ENCODE measurements at places on chromosomes 11 and 22.

DNA sequence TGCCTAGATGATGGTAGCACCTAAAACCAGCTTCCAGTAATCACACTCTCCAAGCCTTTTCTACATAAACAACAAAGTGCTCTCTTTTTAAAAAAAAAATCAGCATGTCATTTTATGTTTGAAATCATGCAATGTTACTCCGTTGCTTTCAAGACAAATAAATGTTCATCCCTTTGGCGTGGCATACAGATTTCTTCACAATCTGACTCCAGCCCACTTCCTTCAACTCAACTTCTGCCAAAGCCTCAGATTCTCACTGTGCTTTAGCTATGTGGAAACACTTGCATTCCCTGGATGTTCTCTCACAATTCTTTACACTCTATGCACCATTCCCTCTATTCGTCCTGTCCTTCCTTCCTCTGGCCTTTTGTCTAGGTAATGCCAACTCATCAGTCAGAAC, 206.3 kb upstream of the BLID start:
- DNase-seq: no peak

GRCh38 chr11:61880031-61880430, 11.3 kb downstream of the FADS3 start:
- DNase-seq: no peak

DNA sequence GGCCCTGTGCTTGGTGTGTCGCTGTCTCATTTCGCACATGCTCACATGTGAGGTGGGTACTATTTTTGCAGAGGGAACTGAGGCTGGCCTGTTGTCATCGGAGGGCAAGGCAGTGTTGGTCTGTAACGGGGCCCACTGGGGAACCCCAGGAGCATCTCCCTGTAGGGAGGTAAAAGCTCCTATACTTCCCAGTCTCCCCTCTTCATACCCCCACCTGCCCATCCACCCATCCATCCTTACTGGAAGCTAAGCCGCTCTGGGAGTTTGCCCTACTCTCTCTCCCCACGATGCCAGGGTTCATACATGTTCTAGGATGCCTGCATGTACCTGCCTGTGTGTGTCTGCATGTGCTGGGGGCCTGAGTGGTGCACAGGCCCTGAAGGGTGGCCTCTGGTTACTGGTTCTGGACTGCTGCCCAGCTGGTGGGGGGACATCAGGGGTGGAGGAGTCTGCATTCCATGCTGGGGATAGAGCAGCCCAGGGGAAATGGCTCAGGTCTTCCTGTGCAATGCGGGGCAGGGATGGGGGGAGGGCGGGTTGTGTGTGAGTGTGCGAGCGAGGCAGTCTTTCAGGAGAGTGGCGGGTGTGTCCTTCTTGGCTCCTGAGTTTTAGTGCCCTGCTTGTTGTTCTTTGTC, 77.7 kb downstream of the PKNOX2 start:
- DNase-seq: no peak

GRCh38 chr11:122922893-122923292, 40.3 kb downstream of the JHY start:
- DNase-seq: no peak

DNA sequence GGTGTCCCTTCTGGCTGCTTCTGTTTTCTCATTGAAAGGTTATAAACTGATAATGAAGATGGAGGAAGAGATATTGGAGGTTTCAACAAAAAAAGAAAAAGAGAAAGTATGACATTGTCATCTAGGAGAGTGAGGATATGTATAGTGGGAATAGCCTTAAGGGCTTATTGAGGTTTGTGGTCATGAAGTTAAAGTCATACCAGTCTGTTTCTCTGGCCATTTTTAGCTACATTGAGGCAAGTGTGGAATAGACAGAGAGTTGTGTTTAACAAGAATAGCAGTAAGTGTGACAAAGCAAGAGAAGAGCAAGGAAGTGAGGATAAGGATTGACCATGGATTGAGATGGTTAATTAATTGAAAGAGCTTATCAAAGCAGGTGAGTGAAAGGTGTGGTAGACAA, 110.4 kb downstream of the ELP4 start:
- DNase-seq: no peak

DNA sequence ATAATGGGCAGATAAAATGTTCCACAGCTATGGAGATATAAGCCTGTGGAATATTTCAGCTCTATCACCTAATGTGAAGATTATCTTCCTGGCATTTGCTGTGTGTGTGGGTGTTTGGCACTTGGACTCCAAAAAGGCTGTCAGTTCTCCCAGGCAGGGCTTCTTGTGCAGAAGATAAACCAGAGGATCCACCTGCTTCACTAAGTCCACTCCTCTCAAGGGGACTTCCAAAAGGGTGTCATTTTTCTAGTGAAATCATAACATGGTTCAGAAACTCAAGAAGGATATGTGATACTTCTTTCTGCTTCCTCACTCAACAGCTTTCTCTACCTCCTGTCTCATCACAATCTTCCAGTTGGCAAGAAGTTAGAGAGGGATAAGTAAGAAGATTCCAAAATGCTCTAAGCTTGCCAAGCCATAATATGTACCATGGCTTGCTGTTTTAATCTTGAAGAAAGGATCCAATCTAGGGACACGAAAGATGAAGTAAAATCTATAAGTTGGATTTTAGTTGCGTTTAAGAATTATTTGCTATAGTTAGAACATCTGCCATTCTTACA, 206.2 kb upstream of the MTMR2 start:
- no peak for DNase-seq

- no peak for DNase-seq
Measured at GRCh38 chr22:25490896-25491295, 73.6 kb upstream of the GRK3 start.

GRCh38 chr11:123905826-123906225, 3.9 kb downstream of the OR8D4 start:
- DNase-seq: no peak

- DNase-seq: no peak
Measured at GRCh38 chr11:111785886-111786412, 19.8 kb upstream of the PPP2R1B start.

GRCh38 chr11:84425673-84426072, 1139.5 kb upstream of the CCDC90B start:
- no peak for DNase-seq

DNA sequence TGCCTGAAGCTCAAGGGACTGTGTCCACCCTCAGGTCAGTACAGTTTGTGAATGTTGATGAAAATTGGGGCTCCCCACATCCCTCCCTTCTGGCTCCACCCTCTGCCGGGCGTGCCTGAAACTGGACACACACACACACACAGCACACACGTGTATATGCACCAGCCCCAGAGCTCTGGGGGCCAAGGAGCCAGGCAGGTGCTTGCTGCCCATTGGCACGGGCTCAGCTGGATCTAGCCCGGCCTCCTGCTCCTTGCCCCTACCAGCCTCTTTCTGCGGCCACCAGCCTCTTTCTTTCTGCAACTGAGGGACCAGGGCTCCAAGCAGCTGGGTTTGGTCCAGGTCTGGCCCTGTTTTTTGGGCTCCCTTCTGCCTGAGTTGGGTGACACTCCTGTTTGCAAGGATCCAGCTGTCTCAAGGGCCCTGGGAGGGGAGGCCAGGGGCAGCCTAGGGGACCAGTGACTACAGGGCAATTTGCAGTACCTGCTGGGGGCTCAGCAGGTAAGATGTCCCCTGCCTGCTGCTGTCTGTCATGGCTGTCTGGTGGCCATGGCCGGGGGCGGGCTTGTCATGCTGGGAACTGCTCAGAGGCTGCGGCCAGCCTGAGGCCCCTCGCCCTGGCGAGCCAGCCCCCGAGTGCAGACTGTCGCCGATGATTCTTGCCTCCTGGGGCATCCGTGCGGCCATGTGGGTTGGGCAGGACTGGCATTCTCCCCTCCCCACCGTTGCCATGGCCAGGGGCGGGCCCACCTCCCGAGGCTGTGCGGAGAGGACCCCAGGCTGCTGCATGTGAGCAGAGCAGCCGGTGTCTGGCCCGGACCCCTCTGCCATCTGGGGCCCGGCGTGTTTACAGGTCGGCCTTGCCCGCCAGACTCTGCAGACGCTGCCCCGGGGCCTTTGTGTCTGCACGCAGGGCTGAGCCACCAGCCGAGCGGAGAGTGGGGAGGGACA, 51.5 kb upstream of the PPARA start:
- no peak for DNase-seq

- no peak for DNase-seq
Measured at GRCh38 chr11:77497368-77497767, 23.5 kb upstream of the PAK1 start.

DNA sequence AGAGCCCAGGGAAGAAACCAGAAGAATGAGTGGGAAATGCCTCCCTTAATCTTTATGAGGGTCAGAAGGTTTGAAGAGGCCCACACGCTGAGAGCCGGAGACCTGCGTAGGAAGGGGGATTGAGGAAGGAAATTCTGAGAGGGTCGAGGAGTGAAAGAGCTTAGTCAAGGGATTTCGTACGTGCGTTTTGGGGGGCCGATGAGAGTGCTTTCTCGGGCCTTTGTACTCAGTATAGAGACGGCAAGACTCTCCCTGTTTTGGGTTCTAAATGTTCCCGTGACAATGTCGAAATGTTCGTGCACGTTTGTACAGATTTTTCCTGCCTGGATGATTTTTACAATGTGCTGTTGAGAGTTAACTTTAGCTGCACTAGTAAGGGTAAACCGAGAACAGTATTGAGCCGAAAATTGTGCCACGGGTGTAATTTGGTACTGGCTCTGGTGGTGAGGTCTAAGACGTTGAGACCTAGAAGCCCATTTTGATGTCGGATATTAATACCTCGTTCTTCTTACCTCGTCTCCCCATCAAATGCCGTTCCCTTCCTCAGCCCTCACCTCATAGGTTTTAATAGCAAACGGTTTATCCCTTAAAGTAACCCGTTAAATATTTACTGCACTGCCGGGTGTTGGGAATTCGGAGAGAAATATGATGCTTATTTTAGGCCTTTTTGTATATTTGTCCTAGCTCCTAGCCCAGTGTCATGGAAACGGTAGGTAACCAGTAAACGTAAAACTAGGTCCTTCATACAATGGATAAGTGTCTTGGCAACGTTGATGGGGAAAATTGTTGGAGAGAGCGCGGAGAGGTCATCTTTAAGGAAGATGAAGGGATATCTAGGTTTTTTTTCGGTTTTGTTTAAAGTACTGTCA, 734 bp downstream of the C11orf58 start:
- no peak for DNase-seq

DNA sequence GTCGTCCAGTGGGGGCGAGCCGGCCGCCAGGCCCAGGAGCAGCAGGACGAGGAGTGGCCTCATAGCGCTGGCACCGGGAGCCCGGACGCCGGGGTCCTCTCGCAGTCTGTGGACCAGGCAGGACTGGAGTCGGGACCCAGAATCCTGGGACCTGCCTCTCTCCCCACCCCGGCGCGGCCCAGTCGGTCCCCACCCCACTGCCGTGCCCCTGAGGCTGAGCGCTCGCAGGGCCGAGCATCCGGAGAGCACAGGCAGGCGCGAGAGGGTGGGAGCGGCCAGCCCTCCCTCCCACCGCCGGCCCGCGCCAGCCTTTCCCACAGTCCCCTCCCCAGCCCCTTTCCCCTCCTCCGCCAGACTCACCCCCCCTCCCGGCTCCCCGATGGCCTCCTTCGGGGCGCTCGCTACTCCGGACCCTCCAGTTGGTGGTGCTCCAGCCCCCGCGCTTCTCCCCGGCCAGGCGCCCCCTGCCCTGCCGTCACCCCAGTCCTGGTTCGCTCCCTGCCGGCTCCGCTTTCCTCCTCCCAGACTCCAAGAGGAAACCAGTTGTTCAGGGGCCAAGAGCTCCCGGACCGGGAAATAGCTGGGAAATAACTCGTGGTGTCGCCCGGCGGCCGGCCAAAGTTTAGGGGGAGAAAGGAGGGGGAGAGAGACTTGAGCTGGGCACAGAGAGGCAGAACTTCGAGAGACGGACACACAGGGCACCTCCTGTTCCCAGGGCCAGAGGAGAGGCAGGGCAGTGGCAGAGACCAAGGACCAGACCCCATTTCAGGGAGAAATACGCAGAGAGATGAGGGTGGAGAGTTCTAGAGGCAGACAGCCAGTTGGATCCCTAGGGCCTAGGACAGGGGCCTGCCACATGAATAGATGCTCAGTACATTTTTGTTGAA, at the start of gene C1QTNF5:
Gene C1QTNF5 (minus strand): TSS at position 549 of the 887 bp plus-strand sequence. CDS start 486 bp downstream, at position 63.
- no peak for DNase-seq

- no peak for DNase-seq
Measured at GRCh38 chr11:120392314-120392713, 56.1 kb downstream of the ARHGEF12 start.

DNA sequence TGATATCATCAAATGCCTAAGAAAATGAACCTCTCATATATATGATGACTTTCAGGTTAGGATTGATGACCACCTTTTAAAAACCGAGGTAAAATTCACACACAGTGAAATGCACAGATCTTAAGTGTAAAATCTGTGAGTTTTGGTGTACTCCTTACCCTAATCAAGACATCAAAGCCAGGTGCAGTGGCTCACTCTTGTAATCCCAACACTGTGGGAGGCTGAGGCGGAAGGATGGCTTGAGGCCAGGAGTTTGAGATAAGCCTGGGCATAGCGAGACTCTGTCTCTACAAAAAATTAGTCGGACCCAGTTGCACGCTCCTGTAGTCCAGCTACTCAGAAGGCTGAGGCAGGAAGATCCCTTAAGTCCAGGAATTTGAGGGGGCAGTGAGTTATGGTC, 140.4 kb downstream of the UVRAG start:
- no peak for DNase-seq

DNA sequence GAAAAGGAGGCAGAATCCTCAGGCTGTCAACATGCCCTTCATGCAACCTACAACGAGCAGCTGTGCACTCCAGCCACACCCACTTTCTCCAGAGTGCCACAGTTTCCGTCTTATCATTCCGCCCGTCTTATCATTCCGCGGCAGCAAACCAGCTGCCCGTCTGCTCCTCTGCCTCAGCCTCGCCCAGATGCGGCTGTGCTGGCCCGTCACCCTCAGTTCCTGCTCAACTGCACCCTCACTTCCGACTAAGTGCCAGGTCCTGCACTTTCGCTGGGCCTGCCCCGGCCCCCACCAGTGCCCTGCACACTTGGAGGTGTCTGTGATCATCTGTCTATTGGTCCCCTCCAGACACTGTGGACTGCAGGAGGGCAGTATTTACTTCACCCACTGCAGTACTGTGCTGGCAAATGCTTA, 43.7 kb downstream of the MICAL3 start:
- DNase-seq: no peak

DNA sequence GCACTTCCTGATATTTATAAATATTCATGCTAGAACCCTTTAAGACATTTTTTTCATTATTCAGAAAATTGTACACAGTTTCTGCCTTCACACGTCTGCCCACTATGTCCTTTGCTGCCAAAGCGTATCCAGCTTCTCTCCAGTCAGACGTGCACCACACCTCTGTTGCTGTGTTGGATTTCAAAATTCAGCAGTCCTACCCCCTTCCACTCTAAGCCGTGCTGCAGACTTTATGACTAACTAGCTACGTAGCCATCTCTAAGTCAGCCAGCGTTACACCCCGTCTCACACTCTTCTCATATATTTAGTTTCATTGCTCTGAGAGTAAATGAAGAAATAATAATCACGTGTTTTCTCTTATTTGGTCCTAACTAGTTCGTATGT, 28.2 kb upstream of the OPCML start:
- no peak for DNase-seq
